Myocyte (in vitro differentiated cells): ENCODE measurements at places on chromosomes 6 and 20. TPM values are rescaled to one million over a fixed set of nuclear protein-coding genes. Genes with fewer than 3 reads are reported as not detected.

OPRM1 gene
- total RNA-seq = not detected in 2 replicates

CLPSL2 gene
- total RNA-seq = not detected in 2 replicates

FNDC11 gene
- total RNA-seq = 0.75 TPM in 1 of 2 replicates, not detected in the other

VWA7 gene
- total RNA-seq = 1.3 TPM in 1 of 2 replicates, not detected in the other
